ENCODE measurements at places on chromosomes 4 and X.

DNA sequence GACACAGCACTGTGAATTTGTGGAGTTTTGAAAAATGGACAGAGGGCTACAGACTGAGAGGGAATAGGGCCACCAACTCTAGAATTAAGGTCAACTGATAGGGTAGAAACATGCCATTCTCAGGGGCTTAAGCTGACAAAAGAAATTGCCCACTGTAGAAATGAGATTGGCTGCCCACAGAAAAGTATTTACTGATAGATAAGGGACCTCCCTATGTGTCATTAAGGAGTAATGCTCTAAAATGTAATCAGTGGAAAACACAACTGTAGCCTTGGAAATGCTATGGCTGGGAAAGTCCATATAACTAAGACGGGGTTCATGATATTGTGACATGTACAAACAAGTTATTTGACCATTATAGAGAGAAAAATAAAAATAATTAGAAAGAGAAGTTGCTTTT is 4.6 kb downstream of the RTL9 start:
- no peak for DNase-seq

DNA sequence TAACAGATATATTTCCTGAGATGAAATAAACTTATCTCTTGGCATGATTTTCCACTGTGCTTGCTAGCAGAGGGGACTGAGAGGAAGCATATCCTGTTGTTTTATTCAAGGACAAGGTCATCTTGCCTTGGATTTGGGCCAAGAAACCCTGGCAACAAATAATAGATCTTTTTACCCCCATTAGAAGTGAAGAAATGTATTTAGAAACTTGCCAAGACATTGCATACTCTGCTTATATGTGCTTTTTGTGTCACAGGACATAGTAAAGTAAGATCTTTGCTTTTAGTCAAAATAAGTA is 170.2 kb downstream of the RAPGEF2 start:
- no peak for DNase-seq

DNA sequence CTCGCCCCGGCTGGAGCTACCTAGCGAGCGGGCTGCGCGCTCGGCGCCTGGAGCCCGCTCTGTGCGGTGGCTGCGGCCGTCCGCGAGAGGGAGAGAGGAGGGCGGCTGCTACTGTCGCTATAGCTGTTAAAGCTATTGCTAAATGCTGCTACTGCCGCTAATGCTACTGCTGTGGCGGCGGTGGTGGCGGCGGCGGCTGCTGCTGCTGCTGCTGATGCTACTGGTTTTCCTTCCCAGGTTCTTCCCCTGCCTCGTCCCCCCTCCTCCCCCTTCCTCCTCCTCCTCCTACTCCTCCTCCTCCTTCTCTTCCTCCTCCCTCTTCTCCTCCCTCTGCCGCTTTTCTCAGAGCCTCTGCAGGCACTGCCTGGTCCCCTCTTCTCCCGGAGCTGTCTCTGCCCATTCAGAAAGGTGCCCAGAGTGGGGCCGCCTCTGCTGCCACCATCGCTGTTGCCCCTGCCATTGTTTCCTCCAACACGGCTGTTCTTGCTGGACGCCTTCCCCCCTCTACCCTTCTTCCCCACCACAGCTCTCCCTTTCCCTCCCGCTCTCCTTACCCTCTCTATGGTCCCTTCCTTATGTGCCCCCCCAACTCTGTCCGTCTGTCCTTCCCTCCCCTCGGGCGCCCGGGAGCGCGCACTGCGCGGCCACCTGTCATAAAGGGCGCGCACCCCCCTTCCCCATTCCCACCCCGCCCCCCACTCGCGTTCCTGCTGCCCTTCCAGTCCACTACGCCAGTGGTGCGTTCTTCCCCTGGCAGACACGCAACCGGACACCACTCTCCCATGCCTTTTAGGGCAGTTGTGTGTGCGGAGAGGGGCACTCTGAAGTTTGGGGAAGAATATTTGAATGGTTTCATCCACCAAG is at the start of gene NEXMIF:
Gene NEXMIF (minus strand): TSS at position 228 of the 864 bp plus-strand sequence.
- peak; percentile 31 for DNase-seq

GRCh38 chr4:152898606-152899005 is 37.5 kb upstream of the FHDC1 start:
- DNase-seq: no peak

DNA sequence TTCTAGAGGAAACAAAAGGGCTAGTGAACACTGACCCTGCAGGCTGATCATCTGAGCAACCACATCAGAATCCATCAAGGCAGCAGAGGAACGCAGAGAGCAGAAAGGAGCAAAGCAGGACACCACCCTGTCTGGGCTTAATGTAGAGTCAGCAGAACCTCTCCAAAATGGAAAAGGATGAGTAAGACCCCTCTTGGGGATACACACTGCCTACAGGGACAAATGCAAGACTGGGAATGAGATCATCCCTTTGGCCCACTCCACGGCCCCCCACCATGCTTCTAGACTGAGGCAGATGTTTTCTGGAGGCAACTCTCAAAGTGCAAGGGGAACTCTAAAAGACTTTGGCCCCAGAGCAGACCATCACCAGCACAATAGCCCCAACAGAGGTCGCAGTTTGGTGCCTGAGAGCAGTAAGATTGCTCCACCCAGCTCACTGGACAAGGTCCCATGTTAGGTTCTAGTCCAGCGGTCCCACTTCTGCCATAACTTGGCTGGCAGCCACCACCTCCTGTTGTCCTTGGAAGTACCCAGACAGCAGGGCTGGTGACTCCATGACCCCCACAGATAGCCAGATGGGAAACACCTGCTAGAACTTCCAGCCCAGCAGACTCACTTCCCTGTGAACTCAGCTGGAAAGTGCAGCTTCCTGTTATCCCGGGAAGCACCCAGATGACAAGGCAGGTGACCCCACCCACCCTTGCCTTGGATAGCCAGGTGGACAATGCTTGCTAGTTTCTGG is 372.7 kb downstream of the INPP4B start:
- no peak for DNase-seq

DNA sequence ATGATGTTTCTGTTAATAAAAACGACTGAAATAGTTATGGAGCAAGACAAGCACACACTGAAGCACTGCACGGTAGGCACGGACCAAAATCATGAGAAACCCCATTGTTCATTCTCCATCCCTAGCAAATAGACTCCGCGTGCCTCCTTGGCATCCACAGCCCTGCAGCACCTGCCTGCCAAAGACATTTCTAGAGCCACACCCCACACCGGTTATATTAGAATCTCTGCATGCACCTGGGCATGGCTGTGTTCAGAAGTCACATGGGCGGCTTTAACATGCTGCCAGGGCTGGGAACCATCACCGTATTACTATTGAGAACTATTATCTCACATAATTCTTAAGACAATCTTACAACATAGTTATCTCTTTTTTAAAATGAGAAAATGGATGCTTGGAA is 5.9 kb downstream of the PDLIM3 start:
- DNase-seq: no peak

DNA sequence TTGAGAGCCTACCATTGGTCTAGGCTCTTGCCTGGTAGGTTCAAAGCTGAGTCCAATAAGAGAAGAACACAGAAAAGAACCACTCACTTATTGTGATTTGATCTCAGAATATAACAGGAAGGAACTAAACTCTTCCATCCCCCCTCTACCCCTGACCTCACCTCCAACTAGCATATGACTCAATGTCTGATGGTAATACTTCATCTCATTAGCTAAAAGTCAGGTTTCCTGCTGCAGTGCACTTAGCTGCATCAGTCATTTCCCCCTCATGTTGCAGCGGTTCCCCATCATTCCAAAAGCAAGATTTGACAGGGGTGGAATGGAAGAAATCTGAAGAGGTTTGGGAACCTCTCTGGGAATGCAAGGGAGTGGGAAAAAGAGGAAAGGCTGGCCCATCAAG is 289.5 kb downstream of the SMARCA1 start:
- DNase-seq: no peak

- no peak for DNase-seq
Measured at GRCh38 chr4:176534566-176534965, 214.8 kb downstream of the SPCS3 start.

GRCh38 chr4:120902925-120903324 is 19.6 kb downstream of the PRDM5 start:
- no peak for DNase-seq

GRCh38 chrX:56803850-56804681 is 75.0 kb downstream of the NBDY start:
- DNase-seq: no peak

DNA sequence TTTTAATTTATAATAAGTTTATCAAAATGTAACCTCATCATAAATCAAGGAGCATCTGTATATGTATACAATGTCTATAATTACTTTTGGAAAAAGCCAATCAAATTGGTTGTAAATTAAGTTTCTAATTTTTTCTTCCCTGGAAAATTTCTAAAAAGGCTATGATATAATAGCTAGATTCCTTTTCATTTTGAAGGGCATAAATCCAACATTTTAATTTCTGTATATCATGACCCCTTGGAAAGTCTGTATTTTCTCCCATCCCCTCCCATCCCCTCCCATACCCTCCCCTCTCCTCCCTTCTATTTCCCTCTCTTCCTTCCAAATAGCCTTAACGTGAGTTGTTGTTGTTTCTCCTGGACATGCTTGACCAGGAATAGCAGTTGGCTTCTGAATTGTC is 247.1 kb upstream of the FSTL5 start:
- no peak for DNase-seq

DNA sequence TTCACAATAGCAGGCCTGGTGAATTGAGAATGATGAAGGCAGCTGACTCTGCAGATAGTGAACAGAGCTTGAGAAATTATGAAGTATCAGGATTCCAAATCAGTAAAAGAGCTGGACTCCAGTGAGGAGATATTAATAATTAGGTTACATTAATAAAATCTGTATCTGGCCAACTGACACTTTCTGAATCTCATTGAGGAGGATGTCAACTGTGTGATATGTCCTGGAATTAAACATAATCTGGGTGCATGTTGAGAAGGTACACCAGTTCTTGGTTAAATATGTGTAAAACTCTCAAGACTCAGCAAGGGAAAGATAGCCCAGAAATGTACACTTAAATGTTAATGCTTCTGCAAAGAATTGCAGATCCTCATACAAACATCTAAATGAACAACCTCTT is 177.8 kb upstream of the SFRP2 start:
- DNase-seq: no peak

DNA sequence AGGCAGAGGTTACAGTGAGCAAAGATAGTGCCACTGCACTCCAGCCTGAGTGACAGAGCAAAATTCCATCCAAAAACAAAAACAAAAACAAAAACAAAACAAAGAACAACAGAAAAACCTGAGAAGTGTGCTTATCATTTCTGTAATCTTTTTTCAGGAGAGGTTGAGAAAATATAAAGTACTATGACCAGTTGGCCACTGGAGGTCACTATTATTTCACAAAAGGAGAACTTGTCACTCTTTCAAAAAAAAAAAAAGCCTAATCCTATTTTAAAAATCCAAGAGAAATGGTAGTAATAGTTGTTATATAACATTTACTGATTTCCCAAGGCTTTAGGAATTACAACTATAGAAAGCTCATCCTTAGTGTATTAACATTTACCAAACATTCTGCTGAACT is 24.9 kb upstream of the RNF150 start:
- peak; percentile 6 for DNase-seq

DNA sequence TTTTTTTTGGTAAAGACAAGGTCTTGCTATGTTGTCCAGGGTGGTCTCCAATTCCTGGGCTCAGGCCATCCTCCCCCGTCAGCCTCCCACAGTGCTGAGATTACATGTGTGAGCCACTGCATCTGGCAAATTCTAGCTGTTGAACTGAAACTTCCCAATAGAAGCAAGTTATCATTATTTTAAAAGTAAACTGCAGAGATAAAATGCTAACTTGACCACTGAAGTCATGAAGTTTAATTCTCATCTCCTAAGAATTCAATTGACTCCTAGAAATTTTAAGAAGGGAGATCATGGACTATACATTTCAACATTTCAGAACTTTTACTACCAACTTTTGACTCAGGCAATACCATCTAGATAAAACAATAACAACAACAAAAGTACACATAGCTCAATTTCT is 11.7 kb upstream of the EXOSC9 start:
- no peak for DNase-seq

DNA sequence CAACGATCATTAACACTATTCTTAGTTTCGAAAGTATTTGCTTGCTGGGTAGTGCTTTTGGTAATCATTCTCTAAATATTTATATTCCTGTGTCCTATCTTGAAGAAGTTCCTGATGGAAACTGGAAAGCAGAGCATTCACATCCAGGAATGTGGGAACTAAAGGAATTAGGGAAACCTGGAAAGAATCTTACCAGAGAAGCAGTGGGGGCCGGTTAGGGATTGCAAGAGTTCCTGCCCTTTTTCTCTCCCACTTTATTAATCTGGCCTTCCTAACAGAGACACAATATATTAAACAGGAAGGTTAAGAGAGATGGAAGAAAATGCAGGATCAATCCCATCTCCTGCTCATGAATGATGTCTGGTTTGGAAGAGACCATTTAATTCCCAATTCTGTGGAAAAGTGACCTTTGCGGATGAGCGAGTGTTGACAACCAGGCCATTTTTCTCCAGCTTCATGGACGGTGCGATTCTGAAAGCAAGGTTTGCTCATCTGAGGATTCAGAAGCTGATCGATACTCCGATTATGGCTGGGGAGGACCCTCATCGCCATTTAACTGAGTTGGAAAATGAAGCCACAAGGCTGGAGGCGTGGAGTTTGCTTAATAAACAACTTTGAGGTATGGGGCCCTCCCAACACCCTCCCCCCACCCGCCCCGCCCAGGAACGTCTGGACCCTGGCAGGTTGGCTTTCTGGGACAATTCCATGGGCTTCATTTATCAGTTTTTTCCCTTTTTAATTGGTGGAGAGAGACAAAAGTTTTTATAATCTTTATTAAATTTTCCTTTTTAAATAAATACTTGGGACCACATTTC is 52.3 kb downstream of the C4orf51 start:
- DNase-seq: peak; percentile 26

DNA sequence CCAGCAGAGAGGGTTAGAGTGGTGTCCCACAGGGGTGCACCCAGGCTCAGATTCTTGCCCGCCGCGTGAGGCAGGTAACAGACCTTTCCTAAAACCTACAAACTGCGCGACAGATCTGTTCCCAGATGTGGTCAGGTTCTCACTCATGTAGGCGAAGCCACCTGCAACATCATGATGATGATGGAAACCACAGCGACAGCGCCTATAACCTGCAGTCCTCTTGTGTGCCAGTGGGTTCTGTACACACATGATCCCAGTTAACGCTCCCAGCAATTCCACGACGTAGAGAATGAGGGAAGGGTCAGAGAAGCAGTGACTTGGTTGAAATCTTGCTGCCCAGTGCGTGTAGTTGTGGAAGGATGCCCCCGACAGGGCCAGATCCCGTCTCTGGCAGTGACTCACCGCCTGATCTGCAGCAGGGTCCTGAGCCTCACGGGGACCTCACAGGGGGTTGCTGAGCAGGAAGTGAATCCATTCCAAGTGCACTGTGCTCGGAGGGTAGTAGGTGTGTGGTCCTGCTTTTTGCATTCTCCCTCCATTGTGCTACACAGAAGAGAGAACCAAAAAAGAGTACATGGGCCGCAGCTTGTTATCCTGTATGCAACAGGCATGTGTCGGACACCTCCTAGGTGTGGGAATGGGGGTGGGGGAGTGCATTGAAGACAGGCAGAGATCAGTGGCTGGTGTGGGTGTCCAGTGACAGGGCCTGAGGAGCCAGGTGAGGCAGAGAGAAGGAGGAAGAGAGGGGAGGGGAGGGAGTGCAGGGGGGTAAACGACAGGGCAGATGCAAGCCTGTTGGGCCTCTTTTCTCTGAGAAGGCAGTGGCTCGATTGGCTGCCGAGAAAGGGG is 66.6 kb downstream of the MTMR1 start:
- no peak for DNase-seq

- DNase-seq: no peak
Measured at GRCh38 chr4:172344308-172344938, 531.2 kb downstream of the GALNTL6 start.

GRCh38 chr4:183074288-183074990 is 24.6 kb upstream of the WWC2 start:
- no peak for DNase-seq

- DNase-seq: no peak
Measured at GRCh38 chr4:138014590-138015288, 227.4 kb downstream of the SLC7A11 start.

- DNase-seq: no peak
Measured at GRCh38 chr4:123419885-123420755, 23.5 kb downstream of the SPRY1 start.
